Esophagus mucosa (tissue), 1 donor: ENCODE measurements at places on chromosomes 5 and 9.

- no peak for ATAC-seq
These were observed 67.4 kb downstream of the LIX1 start for GRCh38 chr5:97074859-97075489.

GRCh38 chr9:129437626-129438323 lies 183.1 kb downstream of the C9orf50 start:
- peak; percentile 12 for ATAC-seq

- ATAC-seq, result no peak
These were observed 1.2 kb downstream of the FCHSD1 start for GRCh38 chr5:141649972-141650371.

GRCh38 chr5:164360589-164360988 lies 855.2 kb downstream of the MAT2B start:
- ATAC-seq, result no peak

GRCh38 chr9:93228453-93228852 lies 44.5 kb downstream of the WNK2 start:
- no peak for ATAC-seq

GRCh38 chr5:112125903-112126302 lies 293.2 kb downstream of the EPB41L4A start:
- no peak for ATAC-seq

- peak; percentile 32 for ATAC-seq
These were observed 179.1 kb upstream of the RASEF start for GRCh38 chr9:83242066-83242465.

- ATAC-seq, result peak; percentile 64
These were observed 222.6 kb downstream of the ROR2 start for GRCh38 chr9:91727316-91727861.

DNA sequence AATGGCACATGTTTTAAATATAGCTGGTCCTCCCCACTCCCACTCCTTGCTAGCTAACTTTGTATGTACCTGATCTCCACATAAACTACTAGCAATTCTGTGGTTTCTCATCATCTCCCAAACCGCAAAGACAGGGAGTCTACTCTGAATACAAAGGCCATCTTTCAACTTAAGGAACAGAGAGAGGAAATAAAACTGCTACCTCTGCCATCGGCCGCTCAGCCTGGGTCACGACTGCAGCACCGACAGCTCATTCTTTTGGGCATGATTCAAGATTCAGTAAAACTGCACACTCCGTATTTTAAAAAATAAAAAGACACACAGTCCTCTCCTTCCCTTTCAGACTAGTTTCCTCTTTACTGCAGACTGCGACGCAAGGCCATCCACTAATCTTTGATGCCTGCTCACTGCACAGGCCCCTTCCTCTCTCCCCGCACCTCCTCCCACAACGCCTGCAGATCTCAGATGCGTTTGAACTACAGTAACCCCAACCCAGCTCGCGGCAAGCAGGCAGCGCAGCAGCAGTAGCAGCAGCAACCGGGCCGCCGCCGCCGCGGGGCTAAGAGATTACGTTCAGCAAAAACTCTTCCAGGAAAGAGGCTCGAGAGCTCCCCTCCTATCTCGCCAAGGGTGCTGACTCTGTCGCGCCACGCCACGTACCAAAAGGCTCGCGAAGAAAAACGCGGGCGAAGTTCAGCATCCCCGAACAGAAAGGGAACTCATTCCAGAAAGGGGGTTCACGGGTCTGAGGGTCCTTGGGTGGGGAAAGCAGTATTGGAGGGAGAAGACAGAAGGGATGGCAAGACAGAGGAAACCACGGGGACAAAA lies 1.5 kb downstream of the RNF145 start:
- peak; percentile 39 for ATAC-seq

GRCh38 chr9:4804531-4805016 lies 11.8 kb downstream of the RCL1 start:
- ATAC-seq, result no peak

- no peak for ATAC-seq
These were observed 222.4 kb downstream of the CACNA1B start for GRCh38 chr9:138099803-138100598.

DNA sequence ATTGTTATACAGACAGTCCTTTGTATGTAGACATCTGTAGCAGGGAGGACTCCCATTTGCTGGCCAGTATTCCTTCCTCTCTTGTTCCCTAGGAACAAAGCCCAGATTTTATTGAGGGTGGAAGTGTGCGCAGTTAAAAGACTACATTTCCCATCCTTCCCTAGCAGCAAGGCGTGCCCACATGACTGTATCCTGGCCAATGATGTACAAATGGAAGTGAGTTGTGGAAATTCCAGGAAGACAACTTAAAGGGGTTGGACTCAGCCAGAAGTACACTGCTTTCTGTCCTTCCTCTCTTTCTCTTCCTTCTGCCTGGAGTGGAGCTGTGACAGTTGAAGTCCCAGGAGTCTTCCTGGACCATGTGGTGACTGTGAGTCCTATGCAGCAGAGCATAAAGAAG lies 89.0 kb downstream of the HRH2 start:
- ATAC-seq, result peak; percentile 59

GRCh38 chr5:147445917-147446316 lies 64.0 kb downstream of the DPYSL3 start:
- no peak for ATAC-seq

DNA sequence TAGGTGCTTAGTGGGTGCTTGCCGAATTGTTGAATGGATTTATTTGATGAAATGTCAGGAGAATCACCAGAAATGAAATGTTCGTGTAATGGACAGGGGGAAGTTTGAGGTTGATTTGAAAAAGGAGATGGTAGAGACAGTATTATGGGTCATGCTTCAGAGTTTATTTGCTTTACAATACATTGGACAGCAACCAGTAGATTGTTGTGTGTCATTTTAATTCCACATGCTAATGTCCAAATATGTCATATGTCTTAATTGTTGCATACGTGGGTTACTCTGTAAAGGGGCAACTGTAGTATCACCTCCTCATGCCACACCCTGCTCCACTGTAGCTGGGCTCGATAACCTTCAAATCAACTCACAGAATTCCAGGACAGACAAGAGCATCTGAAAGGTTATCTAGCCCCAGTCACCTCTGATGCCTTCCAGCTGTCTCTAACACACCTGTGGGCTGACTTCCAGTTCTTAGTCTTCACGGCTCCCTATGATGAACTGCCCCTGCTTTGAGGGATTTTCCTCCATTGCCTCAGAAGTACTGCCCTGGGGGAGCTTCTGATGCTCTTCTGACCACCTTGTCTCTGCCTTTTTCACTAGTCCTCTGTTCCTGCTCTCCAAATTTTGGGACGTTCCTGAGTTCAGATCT lies 1.7 kb downstream of the PDCD1LG2 start:
- ATAC-seq, result no peak

- no peak for ATAC-seq
These were observed 22.0 kb downstream of the DDX31 start for GRCh38 chr9:132647806-132648205.

GRCh38 chr5:175059687-175060211 lies 335.4 kb downstream of the MSX2 start:
- no peak for ATAC-seq

GRCh38 chr9:77575785-77576184 lies 72.3 kb downstream of the GNA14 start:
- no peak for ATAC-seq
